Metanephros (tissue), 2 donors: ENCODE measurements at places on chromosomes 11 and 22. TPM values are rescaled to one million over a fixed set of nuclear protein-coding genes. Genes with fewer than 3 reads are reported as not detected.

The PICK1 gene
- 32.1 TPM for total RNA-seq

The GPR83 gene
- total RNA-seq = 0.41 TPM

The USH1C gene
- 28.3 TPM for total RNA-seq

The CFAP300 gene
- 1.9 TPM for total RNA-seq

The OR8H1 gene
- total RNA-seq = not detected

The APOBEC3B gene
- total RNA-seq = 2.6 TPM

The FHIP1B gene
- total RNA-seq = 57.0 TPM

The OR10D3 gene
- not detected for total RNA-seq
